ENCODE measurements at places on chromosomes 6 and 20. TPM values are rescaled to one million over a fixed set of nuclear protein-coding genes. Genes with fewer than 3 reads are reported as not detected.

DNA sequence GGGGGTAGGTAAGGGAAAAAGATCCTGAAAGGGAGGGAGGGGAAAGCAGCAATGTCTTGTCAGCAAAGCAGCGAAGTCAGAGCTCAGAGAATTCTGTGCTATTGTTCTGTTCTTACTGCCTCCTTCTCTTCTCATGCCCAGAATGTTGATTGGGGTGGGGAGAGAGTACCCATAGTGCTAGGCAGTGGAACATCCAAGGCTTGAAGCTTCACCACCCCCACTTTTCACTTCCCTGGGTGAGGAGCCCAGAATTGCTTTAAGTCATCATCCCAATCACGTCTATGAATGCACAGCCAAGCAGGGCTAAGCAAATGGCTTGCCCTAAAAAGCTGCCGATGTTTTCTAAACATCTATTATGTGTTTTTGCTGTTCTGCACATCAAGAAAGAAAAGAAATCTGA lies 16.5 kb downstream of the REPS1 start:
- H3K4me1 ChIP-seq = peaks cover 61% of the 10 kb centered on the region
- DNase-seq = no peak
- no peaks in the 10 kb centered on the region for H3K36me3 ChIP-seq
- H3K27ac ChIP-seq = peak overlapping the region; percentile 58
- no peak overlapping the region for H3K4me3 ChIP-seq

BPIFA1 gene
- not detected for polyA plus RNA-seq

KCNK5 gene
- 8.4 TPM for polyA plus RNA-seq

KCNK17 gene
- not detected for polyA plus RNA-seq

PRSS16 gene
- 13.3 TPM for polyA plus RNA-seq
